Lung (tissue), 17 donors: ENCODE measurements at places on chromosomes 2 and 18.

DNA sequence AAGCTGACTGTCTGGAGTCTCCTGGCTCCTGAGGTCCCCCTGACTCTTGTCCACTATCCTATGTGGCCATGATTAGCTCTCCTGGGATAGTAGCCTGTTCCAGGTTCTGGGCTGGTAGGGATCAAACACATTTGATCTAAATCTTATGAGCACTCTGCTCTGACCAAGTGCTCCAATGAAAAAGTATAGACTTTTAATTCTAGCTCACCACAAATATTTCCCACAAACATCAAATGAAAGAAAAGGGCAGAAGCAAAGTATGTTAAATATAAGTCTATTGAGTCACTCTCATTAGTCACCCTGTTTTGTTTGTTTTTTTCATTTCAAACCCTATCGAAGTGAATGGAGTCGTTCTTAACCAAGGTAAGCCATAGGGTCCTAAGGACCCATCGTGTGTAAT is 39.7 kb upstream of the NEDD4L start:
- no peak overlapping the region for H3K27ac ChIP-seq
- DNase-seq, result no peak
- H3K4me1 ChIP-seq, result no peaks in the 10 kb centered on the region
- no peak overlapping the region for H3K4me3 ChIP-seq
- no peaks in the 10 kb centered on the region for H3K27me3 ChIP-seq

DNA sequence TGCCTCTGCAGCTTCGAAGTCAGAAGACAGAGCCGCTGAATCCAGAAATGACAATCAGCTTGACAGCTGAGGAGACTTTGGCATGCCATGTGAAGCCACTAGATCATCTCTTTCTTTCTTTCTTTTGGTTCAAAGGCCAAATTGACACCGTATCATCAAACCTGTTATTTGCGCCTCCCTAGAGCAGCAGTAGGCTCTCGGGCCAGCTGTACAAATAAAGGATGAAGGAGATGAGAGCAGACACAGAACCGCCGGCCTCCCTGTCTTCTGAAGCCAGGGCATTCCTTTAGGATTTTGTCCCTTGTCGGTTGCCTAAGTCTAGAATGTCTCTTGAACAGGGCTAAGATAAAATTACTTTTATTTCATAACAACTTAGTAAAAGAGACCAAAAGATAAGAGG is 36.8 kb downstream of the COL4A4 start:
- no peak overlapping the region for H3K4me3 ChIP-seq
- no peak for DNase-seq
- H3K4me1 ChIP-seq, result no peaks in the 10 kb centered on the region
- no peaks in the 10 kb centered on the region for H3K36me3 ChIP-seq

GRCh38 chr2:58336416-58336815 is 95.3 kb upstream of the FANCL start:
- H3K27ac ChIP-seq, result no peak overlapping the region
- no peaks in the 10 kb centered on the region for H3K36me3 ChIP-seq
- DNase-seq, result peak; percentile 6
- no peak overlapping the region for H3K4me3 ChIP-seq
- H3K4me1 ChIP-seq, result no peaks in the 10 kb centered on the region

GRCh38 chr18:37864122-37864521 is 298.5 kb upstream of the CELF4 start:
- H3K27me3 ChIP-seq, result no peaks in the 10 kb centered on the region
- no peak overlapping the region for H3K27ac ChIP-seq
- DNase-seq, result no peak
- H3K36me3 ChIP-seq, result no peaks in the 10 kb centered on the region

DNA sequence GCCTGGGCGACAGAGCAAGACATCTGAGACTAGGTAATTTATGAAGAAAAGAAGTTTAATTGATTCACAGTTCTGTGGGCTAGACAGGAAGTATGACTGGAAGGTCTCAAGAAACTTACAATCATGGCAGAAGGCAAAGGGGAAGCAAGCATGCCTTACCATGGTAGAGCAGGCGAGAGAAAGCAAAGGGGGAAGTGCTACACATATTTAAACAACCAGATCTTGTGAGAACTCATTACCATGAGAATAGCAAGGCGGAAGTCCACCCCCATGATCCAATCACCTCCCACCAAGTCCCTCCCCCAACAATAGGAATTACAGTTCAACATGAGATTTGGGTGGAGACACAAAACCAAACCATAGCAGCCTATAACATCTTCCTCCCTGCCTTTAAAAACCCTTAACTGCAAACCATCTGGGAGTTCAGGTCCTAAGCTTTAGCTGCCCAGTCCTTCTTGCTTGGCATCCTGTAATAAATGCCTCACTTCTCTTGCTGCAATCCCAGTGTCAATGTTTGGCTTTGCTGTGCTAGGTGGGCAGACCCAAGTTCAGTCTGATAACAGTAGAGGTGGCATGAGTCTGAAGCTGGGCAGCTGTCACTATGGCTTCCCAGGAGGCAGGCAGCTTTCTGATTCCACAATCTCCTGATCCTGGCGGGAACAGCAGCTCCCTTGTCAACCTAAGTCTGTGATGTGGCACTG is 11.2 kb upstream of the SP5 start:
- no peaks in the 10 kb centered on the region for H3K36me3 ChIP-seq
- peaks cover 4% of the 10 kb centered on the region for H3K27me3 ChIP-seq
- no peak for DNase-seq
- no peak overlapping the region for H3K4me3 ChIP-seq
- no peak overlapping the region for H3K27ac ChIP-seq

- no peaks in the 10 kb centered on the region for H3K27me3 ChIP-seq
- H3K27ac ChIP-seq, result no peak overlapping the region
- peaks cover 6% of the 10 kb centered on the region for H3K36me3 ChIP-seq
- peak; percentile 57 for DNase-seq
Observed at GRCh38 chr2:215356948-215357461, 45.1 kb downstream of the ATIC start.

GRCh38 chr2:40123746-40124145 is 328.1 kb downstream of the SLC8A1 start:
- H3K36me3 ChIP-seq, result no peaks in the 10 kb centered on the region
- H3K27ac ChIP-seq, result no peak overlapping the region
- peaks cover 3% of the 10 kb centered on the region for H3K4me1 ChIP-seq
- DNase-seq, result no peak
- no peaks in the 10 kb centered on the region for H3K27me3 ChIP-seq
- H3K4me3 ChIP-seq, result no peak overlapping the region

DNA sequence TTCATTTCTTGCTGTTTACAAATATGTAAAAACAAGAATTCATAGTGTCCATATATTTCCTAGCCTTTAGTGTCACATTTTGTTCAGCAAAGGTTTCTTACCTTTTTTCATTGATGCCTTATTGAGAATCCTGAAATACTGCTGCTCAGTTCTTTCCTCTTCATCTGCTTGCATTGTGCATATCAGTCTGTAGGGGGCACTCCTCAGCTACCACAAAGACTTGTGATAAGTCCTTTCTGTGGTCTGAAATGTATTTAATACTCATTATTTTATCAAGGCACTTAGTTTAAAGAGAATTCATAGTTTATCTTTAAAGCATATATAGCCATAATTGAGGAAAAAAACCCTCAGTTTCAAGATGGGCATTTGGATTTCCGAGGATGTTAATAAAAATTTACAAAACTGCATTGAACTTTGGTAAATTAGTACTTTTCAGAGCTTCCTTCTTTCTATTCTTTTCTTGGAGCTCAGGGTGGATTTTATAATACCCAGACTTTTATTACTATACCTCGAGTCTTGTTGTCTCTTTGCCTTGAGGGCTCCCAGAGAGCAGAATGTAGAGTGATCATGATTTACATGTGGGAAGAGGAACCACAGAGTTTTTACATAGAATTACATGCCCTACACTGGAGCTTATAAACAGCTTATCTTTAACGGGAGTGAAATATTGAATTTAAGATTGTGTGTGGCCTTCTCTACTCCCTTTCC is 570.1 kb downstream of the PLCL1 start:
- DNase-seq, result peak; percentile 89
- H3K27me3 ChIP-seq, result no peaks in the 10 kb centered on the region
- H3K4me3 ChIP-seq, result no peak overlapping the region

DNA sequence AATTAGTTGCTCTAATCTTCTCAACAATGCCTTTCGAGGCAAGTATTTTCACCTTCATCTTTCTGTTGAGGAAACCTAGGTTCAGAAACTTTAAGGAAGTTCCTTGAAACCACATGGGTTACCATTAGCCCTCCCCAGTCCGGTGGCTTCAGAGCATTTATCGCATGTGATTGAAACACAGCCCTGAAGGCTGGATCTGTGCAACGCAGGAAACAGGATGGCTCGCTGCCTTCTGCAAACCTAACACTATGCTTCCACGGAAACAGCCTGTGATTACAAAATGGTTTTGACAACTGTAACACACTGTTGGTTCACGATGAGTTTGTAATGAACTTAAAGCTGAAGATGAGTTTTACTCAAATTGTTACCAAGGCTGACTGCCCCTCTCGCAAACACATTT is 68.5 kb downstream of the EPB41L3 start:
- DNase-seq, result peak; percentile 22
- no peaks in the 10 kb centered on the region for H3K27me3 ChIP-seq
- H3K4me1 ChIP-seq, result no peaks in the 10 kb centered on the region
- no peaks in the 10 kb centered on the region for H3K36me3 ChIP-seq

- no peak for DNase-seq
- H3K27ac ChIP-seq, result no peak overlapping the region
- no peak overlapping the region for H3K4me3 ChIP-seq
- H3K4me1 ChIP-seq, result peaks cover 9% of the 10 kb centered on the region
Observed at GRCh38 chr2:65370387-65371073, 61.9 kb downstream of the SPRED2 start.

GRCh38 chr2:145984580-145984979 is 1464.7 kb upstream of the ZEB2 start:
- H3K4me3 ChIP-seq, result no peak overlapping the region
- DNase-seq, result no peak
- H3K27me3 ChIP-seq, result no peaks in the 10 kb centered on the region
- H3K4me1 ChIP-seq, result no peaks in the 10 kb centered on the region
- H3K27ac ChIP-seq, result no peak overlapping the region
- H3K36me3 ChIP-seq, result no peaks in the 10 kb centered on the region

GRCh38 chr2:65054749-65055421 is 1.3 kb upstream of the CEP68 start:
- no peak for DNase-seq
- no peaks in the 10 kb centered on the region for H3K27me3 ChIP-seq
- H3K4me1 ChIP-seq, result peaks cover 23% of the 10 kb centered on the region
- no peak overlapping the region for H3K27ac ChIP-seq

GRCh38 chr18:75810516-75810915 is 383.0 kb upstream of the SMIM21 start:
- no peaks in the 10 kb centered on the region for H3K27me3 ChIP-seq
- no peaks in the 10 kb centered on the region for H3K36me3 ChIP-seq
- H3K27ac ChIP-seq, result no peak overlapping the region
- H3K4me3 ChIP-seq, result no peak overlapping the region
- DNase-seq, result peak; percentile 44

DNA sequence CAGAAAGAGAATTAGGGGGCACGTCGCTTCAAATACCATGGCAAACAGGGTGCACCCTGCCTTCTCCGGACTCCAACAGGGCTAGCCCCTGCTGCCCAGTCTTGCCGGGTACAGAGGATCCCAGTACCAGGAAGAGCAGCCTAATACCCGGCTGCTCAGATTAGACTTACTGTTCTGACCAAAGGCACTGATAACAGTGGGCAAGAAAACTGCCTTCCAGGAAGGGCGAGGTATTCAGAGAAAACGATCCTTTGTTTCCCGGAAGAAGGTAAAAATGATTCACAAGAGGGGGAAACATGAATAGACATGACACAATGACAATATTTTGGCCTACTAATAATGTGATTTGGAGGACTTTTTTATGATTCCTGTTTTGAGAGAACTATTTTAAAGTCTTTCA is 99.9 kb downstream of the SS18 start:
- no peaks in the 10 kb centered on the region for H3K27me3 ChIP-seq
- no peak for DNase-seq
- H3K4me3 ChIP-seq, result no peak overlapping the region
- no peak overlapping the region for H3K27ac ChIP-seq
- no peaks in the 10 kb centered on the region for H3K36me3 ChIP-seq

DNA sequence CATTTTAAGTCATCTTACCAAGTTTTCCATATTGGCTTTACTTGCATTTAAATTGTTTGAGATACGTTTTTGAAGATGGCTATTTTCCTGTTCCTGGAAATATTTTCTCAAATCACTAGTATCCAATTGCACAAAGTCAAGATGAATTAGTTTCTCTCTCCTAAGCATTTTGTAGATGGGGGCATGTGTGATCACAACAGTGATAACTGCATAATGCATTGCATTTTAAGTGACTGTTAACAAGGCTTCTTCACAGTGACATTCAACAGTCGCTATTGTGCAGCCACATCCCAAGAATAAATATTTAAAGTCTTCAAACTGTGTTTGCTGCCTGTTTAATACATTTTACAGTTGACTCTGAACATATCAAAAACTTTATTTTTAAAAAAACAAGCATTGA is 694.2 kb upstream of the CDH7 start:
- no peaks in the 10 kb centered on the region for H3K4me1 ChIP-seq
- DNase-seq, result no peak
- no peaks in the 10 kb centered on the region for H3K27me3 ChIP-seq
- H3K4me3 ChIP-seq, result no peak overlapping the region
- no peaks in the 10 kb centered on the region for H3K36me3 ChIP-seq
